CD4-positive, alpha-beta T cell (primary cell): ENCODE measurements at places on chromosomes 5 and 9.

- DNase-seq: no peak
Observed at GRCh38 chr5:161373345-161373707, 173.2 kb downstream of the GABRB2 start.

GRCh38 chr9:135376511-135377265 is 102.9 kb upstream of the PPP1R26 start:
- no peak for DNase-seq

- no peak for DNase-seq
Observed at GRCh38 chr5:115455301-115455707, 89.3 kb downstream of the FEM1C start.

DNA sequence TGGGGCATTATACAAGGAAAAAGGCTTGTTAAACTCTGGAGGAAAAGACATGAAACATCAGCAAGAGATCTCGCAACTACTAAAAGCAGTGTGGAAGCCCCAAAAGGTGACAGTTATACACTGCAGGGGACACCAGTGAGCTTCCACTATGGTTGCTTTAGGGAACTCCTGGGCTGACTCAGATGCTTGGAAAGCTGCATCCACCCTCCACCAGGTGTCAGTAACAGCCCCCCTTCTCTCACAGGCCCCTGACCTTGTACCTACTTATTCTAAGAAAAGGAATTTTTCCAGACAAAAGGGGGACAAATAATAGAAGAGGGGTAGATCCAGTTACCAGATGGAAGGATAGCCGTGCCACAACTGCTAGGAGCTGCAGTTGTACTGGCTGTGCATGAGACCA is 154.4 kb upstream of the COX7C start:
- no peak for DNase-seq

- DNase-seq: no peak
Observed at GRCh38 chr5:121189342-121190305, 662.1 kb upstream of the FTMT start.

GRCh38 chr9:124793015-124793541 is 16.1 kb downstream of the OLFML2A start:
- no peak for DNase-seq
